ENCODE measurements at places on chromosomes 16 and 17. TPM values are rescaled to one million over a fixed set of nuclear protein-coding genes. Genes with fewer than 3 reads are reported as not detected.

The TBC1D28 gene
- total RNA-seq: not detected

The KRTAP2-1 gene
- total RNA-seq: not detected

The NTN1 gene
- 0.37 TPM for total RNA-seq

The CD19 gene
- total RNA-seq: not detected

The HS3ST3A1 gene
- total RNA-seq: not detected

The ZPBP2 gene
- total RNA-seq: not detected

The CLTC gene
- 188 TPM for total RNA-seq

The GPR142 gene
- total RNA-seq: not detected

The PSKH1 gene
- 14.2 TPM for total RNA-seq

The PRRT2 gene
- total RNA-seq: 0.52 TPM

The FAM171A2 gene
- total RNA-seq: 4.6 TPM

The TMEM100 gene
- not detected for total RNA-seq

The PRM3 gene
- total RNA-seq: not detected

The MYH2 gene
- total RNA-seq: not detected

The OR1D2 gene
- not detected for total RNA-seq

The KRT34 gene
- 0.20 TPM for total RNA-seq

The ASPHD1 gene
- 23.7 TPM for total RNA-seq

The IRX6 gene
- not detected for total RNA-seq

The KRT24 gene
- not detected for total RNA-seq

The CFAP97D1 gene
- not detected for total RNA-seq
